ELF-1 (cell line): ENCODE measurements at places on chromosomes 3 and 15.
A peak's percentile ranks its signal among the peaks of the same experiment; 100 is the strongest.

GRCh38 chr3:42673082-42673481 is 12.3 kb upstream of the KLHL40 start:
- no peak for DNase-seq

DNA sequence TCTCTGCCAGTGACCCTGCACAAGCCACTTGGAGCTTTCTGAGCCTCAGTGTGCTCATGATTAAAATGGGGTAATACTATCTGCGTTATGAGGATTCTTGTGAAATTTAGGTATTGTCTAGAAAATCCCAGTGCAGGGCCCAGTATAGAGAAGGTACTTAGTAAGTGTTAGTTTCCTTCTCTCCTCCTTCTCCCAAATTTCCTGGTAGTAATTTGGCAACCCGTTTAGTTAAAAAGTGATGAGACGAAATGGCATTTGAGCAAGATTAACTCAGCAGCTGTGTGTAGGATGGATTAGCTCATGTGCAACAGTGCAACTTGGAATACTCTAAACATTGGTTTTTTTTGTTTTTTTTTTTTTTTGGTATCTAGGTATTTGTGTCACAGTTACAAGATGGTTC is 84.6 kb downstream of the SLCO3A1 start:
- DNase-seq = no peak

DNA sequence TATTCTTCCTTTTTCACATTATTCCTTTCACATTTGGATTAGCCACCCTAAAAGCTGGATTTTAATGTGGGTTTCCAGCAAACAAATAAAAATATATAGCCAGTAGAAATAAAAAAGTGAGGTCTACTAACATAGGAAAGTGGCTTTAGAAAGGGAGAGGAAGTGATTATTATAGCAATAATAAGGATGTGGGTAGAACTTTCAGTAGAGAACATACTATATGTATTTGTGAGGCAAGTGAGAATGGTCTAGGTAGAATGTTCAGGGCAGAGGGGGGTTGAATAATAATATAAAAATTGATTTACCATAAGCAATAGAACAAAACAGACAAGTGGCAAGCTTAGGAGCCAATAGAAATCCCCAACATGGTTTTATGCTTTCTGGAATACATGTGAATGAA is 88.6 kb downstream of the NR1I2 start:
- no peak for DNase-seq

DNA sequence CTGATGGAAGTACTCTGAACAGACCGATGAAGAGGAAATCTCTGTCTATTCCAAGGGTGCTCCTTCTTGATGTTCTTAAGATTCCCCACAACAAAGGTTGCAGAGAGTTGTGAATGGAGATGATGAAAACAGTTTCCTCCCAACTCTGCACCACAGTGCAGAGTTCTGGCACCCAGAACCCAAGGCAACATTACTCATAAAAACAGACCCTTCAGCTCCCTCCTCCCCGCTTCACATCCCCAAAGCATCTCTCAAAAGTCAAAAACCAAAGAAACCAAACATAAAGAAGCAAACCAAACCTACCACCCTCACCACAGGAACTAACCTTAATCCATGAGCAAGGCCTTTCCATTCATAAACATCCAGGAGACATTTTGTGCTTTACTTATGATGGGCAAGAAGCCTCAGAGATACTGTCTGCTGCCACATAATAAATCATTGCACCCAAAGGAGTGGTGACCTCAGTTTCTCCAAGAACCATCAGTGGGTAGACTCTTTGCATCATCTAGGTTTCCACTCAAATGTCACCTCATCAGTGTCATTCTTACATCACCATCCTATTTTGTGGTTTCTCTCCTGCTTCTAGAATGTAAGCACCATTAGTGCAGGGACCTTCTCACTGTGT is 13.2 kb downstream of the PCOLCE2 start:
- no peak for DNase-seq

DNA sequence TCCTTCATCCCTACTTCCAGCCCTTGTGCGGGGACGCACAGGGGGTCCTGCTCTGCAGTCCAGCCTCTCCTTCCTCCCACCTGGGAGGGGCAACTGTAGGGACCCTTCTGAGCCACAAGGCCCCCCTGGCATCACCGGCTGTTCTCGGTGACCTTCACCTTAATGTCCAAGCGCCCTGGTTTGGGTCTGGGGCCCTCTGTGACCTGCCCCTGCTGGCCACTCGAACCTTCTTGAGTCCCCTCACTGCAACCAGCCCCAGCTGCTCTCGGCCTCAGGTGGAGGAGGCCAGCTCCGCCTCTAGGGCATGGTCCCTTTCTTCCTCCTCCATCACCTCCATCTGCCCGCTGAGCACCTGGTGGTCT is 57.9 kb downstream of the RGMA start:
- no peak for DNase-seq

GRCh38 chr3:186760141-186760833 is 23.1 kb upstream of the EIF4A2 start:
- peak; percentile 39 for DNase-seq

GRCh38 chr3:81033684-81034083 is 727.8 kb downstream of the GBE1 start:
- no peak for DNase-seq

DNA sequence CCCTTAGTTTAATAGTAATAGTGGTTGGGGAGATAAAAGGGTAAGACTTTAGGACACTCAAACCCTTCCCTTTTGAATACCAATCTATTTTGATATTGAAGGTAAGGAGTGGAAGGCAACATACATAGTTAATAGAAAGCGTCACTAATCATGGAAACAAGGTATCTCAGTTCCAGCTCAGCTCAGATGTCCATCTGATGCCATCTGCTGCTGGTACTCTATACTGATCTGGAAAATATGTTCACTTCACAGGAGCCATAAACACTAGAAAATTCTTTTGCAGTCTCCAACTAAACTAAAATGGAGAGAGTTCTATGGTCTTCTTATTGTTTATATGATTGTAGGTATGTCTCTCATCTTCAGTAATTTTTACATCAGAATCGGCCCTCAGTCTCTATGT is 1777.1 kb downstream of the OTOL1 start:
- no peak for DNase-seq

- DNase-seq = no peak
Measured at GRCh38 chr3:161423911-161424522, 52.7 kb upstream of the SPTSSB start.

GRCh38 chr3:26562021-26562768 is 60.4 kb upstream of the LRRC3B start:
- no peak for DNase-seq

GRCh38 chr15:85312486-85312885 is 67.9 kb upstream of the AKAP13 start:
- no peak for DNase-seq

DNA sequence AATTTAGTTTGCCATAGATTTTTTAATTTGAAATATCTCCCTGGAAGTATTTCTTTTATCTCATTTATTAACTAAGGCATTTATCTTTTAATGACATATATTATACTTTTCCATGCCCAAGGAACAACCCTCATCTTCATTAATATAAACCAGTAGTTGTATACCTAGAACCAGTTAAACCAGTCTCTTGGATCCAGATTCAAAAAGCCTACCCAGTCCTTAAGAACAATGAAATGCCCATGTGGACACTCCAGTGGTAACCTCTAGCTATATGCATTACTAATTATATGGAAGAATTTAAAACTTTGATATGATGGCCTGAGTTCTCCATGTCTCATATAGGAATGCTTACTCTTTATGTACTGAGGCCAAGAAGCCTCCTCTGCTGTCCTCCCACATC is 4.8 kb downstream of the SIDT1 start:
- no peak for DNase-seq

DNA sequence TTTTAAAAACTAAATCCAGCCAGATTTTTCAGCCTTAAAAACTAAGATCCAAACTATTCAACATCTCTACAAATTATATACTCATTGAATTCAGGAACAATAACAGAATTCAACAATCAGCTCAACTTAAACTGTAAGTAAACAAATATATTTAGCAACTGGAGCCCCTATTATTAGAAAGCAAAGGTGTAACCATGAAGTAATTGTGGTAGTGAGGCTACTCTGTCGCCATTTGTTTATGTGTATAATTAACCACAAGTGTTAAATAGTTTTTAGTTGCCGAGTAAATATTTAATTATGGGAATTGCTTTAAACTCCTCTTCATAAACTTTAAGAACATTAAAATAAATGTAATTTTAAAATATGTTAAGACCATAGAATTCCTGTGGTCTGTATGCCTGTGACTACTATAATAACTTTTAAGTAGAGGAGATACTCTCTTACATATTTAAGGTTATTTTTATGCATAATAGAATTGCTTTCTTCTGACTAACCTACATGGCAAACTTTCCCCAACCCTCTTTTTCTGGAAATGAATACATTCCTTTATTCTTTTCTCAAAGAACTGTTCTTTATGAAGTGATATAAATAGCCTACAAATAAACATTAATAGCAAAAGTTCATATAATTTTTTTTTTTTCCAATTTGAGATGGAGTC is 51.2 kb downstream of the MFN1 start:
- DNase-seq = no peak

- no peak for DNase-seq
Measured at GRCh38 chr3:160904691-160905090, 148.7 kb downstream of the PPM1L start.

DNA sequence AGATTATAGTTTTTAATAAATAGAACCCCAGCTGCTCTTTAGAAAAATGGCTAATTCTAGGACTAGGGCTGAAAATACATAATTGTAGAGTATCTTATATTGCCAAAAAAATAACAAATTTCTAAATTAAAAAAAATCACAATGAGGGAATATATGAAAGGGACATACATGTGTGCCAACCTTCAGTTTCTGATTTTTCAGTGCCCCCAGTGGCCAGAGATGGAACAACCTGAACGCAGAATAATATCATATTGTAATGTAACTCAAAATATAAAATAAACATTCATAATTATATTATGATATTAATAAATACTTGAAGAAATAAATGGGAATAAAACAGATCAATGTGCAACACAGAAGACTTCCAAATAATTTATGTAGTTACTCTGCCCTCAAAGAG is 460.5 kb downstream of the ZNF385D start:
- DNase-seq = no peak
